ENCODE measurements at places on chromosomes 7 and 10. TPM values are rescaled to one million over a fixed set of nuclear protein-coding genes. Genes with fewer than 3 reads are reported as not detected.
A peak's percentile ranks its signal among the peaks of the same experiment; 100 is the strongest.

NKX1-2 gene
- polyA plus RNA-seq: not detected

DNA sequence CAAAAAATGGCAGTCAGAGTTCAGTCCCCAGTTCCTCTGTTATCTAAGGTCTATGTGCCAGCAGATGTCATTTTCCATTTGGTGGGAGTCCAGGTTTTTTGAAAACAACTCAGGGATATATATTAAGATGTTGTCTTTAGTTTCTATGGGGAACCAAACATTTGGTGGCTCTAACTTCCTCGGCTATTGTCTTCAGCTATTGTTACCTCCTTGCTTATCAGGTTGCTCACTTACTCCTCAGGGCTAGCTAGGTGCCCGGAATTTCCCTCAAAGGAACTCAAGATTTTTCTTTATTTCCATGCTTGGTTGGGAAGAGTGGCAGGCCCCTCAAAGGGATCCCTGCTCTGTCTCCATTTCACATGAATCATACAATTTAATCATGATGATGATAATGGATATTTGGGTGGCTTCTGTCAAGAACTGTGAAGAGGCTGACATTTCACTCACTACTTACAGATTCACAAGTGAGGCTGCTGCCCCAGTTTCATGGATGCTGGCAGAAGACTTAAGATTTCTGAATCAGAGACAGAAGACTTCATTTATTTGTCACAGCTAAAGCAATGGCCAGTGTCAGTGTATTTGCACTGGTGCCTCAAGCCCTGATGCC, 182.8 kb downstream of the PKD1L1 start:
- no peak for DNase-seq

GIMAP2 gene
- 0.13 TPM for polyA plus RNA-seq

DNA sequence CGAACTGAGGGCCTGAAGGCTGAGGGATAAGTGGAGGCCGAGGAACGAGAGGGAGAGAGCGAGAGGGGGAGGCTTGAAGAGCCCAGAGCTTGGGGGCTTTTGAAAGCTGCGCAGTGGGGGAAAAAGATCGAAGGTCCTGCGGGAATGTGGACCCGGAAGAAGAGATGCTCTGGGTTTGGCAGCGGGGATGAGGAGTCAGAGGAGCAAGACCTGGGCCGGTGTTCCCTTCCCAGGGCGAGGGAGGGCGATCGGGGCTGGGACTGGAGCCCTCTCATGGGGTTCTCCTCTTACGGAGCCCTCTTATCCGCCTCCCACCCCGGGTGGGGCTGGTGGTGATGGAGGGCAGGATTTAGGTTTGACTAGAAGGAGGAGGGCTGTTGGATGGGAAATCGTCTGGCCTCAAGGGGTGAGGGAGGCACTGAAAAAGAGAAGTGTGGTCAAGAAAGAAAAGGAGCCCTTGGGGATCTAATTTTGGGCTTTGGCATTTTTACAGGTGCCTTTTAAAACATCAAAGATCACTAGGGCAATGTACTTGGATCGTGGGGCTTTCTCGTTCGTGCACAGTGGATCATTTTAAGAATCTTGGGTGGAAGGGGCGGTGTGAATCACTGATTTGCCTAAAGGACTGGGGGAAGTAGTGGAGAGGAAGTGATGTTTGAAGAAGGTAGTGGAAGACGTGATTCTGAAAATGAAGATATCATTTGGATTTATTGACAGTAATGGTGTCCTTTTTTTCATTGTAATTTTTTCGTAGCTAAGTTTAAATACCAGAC, 637 bp downstream of the SAMD8 start:
- DNase-seq: no peak

- DNase-seq: no peak
These were observed 10.0 kb upstream of the CRYGN start for GRCh38 chr7:151449990-151450389.

DNA sequence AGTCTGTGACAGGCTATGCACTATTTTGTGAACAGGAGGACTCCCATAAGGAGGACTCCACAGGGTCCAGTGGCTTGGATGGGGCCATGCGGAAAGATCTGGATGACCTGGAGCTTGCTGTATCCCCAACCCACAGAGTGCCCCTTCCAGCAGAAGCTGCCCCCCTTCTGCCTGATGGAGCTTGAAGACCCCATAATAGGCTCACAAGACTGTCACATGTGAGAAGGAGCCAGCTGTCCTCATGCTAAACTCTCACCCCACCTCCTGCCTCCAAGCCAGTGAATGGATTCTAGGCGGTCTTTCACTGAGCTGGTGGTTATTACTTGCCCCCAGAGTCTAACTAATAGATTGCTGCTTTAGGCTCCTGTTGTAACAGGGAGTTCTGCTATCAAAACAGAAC, 79.1 kb downstream of the XRCC2 start:
- DNase-seq: no peak

DNA sequence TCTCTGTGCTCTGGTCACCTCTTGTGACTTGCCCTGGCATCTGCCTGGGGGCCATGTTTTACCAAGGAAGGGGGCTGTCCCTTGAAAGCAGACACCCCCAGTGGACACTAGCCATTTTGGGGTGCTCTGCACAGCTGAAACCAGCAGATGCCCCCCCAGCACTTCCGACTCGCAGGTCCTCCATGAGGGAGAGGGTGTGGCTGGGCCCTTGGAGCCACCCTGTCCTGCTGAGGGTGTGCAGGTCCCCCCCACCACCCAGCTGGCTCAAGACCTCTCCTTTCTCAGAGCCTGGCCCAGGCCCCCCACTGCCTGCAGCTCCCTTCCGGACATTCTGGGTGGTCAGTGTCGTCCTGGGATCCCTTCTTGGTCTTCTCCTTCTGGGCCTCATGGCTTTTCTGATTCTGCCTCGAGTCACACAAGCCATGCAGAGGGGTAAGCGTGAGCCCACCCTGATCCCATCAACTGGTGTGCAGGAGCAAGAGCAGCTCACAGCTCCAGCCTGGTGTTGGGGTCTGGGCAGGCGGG, 12.3 kb downstream of the SCART1 start:
- DNase-seq: no peak

CADPS2 gene
- polyA plus RNA-seq: 0.38 TPM

DNA sequence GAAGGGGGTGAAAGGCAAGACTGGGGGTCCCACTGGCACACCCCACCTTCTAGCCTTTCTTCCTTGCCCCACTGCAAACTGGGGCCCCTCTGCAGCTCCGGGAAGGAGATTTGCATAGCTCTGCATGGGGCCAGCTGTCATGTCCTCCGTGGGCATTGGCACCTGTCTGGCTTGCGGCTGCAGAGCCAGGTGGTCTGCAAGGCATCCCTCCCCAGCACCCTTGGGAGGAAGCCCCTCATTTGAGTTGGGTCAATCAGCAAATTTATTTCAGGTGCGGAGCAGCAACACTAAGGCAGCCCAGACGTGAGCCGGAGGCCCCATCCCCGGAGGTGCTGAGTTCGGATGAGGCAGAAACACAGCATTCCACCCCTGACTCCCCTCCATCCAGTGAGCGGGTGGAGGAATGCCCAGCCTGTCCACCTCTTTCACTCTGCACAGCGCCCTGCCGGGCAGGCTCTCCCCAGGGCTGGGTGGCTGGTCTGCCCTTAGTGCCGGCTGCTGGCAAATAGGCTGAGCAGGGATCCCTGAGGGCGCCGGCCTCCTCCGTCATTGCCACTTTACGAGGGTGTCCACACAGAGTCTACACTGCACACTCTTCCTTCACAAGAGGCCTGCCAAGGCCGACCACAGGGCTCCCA, 143.2 kb downstream of the TCERG1L start:
- DNase-seq: no peak

DNA sequence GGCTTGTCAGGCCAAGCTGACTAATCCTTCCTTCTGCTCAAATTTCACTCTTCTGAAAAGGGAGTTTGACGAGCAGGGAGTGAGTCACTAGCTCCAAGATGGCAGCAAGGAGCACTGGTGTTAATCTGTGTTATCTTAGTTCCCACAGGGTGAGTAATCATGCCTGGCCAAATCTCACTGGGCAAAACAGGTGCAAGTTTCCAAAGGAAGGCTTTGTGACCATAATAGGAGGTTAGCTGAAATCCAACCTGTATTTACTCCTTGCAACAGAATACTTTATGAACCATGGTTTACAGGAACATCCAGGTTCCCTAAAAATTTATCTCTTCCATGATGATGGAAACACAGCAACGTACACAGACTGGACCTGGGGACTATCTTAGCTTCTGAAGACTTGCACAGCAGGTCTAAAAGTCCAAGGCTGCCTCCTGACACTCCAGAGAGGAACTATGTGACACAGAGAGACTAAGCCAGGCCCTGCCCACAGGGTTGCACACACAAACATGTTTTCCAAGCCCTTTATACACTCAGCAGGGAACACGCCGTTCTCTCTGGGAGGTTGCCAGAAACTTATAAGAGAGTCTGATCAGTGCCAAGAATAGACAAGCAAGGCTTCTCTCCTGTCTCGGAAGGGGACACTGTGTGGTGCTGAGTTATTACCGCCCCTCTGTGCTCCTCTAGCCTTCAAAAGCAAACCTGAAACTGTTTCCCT, 46.3 kb downstream of the PDK4 start:
- peak; percentile 36 for DNase-seq

C10orf120 gene
- polyA plus RNA-seq: not detected

HOXA13 gene
- 4.6 TPM for polyA plus RNA-seq

LEP gene
- 0.05 TPM for polyA plus RNA-seq

GRCh38 chr10:20601941-20602461, 295.1 kb downstream of the NEBL start:
- no peak for DNase-seq

DNA sequence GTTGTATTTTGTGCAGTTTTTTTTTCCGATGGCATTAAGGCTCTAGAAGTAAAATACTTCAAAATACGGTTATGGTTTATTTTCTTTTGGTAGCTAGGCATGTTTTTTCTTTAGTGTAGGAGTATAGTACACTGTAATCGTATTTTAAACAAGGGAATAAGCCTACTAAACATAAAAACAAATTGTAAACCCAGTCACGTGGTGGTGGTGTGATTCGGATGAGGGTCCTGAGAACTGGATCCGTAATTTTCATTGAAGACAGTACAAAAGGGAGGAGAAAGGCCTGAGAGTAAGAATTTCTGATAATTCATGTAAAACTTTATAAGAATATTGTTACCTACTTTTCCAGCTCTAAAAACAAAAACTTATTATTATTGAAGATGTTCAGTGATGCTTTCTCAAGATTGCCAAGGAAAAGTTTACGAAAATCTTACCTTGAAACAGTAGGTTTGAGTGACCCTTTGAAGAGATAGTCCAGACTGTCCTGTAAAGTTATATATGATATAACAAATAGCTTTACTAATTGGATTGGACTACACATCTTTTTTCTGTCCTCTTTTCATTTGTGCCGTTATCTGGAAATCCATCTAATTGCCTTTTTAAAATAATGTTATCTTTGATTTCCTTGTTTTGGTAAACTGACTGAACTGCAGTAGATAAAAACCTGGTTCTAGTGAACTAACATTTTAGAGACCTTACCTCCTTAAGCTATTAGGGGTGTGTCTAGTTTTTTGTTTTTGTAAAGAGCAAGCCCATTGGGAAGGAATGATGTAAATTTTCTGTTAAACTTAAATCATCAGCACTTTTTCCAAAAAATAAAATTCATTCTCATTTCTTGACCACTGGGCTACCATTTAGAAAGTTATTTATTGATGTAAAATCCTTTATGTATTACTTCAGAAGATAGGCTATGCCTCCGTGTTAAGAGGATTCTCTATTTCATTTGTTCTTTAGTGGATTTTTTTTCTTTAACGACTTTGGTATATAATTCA, 1.0 kb upstream of the PBLD start:
- DNase-seq: no peak

GRCh38 chr7:157555313-157555712, 218.5 kb downstream of the DNAJB6 start:
- DNase-seq: no peak

NME8 gene
- polyA plus RNA-seq: not detected

OR2A42 gene
- 0.02 TPM for polyA plus RNA-seq

AQP1 gene
- 3.9 TPM for polyA plus RNA-seq

DNA sequence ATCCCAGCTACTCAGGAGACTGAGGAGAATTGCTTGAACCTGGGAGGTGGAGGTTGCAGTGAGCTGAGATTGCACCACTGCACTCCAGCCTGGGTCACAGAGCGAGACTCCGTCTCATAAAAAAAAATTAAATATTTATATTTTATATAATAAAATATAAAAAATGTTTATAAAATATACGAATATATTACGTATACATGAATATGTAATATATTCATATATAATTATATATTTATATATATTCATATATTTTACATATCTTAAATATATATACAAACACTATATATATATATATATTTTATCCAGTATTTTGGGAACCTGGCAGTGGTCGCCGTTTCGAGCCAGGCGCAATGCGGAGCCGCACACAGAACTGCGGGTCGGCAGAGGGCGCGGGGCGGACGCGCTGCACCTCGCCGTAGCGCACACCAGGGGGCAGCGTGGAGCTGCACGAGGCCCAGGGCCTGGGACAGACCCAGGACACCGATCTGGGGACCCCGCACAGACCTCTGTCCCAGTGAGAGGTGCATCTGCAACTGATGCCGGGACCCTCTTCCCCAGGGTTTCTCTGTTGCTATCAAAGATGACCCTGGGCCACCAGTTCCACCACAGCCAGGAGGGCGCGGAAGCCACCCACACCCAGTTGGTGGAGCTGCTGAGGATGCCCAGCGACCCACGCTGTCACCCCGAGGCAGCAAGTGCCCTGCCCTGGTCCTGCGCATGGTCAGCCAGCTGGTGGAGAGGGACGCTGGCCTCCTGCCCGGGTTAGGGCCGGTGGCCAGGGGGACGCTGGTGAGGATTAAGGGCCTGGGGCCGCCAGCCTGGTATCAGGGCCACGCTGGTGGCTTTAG, 22.7 kb downstream of the AP5Z1 start:
- DNase-seq: no peak

TMEM72 gene
- polyA plus RNA-seq: not detected

DNA sequence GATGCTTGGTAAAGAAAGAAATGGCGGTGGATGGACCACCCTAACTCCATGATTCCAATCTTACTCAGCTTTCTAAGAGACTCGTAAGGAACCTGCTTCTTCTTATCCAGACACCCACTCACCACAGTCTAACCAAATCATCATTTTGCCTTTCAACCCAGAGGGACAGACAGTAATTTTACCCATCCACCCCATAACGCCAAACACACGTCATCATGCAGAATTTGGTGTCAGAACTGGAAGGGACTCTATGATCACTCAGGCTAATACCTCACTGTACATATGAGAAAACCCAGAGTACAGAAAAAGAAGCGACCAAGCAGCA, 388 bp downstream of the ECD start:
- DNase-seq: no peak

DNA sequence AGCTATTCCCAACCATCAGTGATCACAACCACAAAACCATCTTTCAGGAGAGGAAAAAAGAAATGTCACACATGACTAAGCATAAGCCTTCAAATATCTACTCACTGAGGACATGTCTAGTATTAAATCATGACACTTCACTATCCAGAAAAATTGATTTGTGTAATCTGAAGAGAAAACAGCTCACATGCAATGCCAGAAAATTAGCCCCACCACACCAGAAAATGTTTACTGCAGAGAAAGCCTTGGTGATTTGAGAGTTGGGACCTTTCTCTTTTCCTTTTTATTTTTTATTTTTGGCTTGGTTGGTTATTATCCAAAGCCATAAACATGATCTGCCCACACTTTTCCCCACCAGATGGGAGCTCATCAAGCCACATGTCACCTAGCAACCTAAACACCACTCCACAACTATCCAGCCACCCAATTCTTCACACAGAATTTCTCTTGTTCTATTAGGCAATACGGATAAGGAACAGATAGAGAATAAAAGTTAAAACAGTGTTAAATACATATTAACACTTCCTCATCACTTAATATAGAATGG, 3.1 kb downstream of the PARD3 start:
- DNase-seq: no peak

CNPY1 gene
- not detected for polyA plus RNA-seq
